Activated CD8-positive, alpha-beta memory T cell treated with anti-CD3 and anti-CD28 coated beads for 48 hours (primary cell): ENCODE measurements at places on chromosomes 7 and 10.
A peak's percentile ranks its signal among the peaks of the same experiment; 100 is the strongest.

DNA sequence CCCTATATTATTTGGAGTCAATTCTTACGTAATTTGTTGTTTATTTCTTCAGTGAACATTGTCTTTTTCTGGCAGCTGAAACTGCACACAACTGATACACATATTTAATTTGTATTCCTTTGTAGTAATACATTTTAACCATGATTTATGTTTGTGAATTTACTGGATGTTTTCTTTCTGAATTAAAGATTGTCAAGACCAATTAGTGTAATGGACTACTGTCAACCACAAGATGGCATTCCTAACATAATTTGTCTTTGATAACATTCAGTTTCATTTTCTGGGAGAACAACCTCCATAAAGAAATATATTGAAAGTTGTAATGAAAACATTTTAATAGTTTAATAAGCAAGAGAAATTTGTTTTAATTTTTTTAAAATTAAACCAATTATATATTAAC is 10.1 kb downstream of the THNSL1 start:
- DNase-seq = no peak

DNA sequence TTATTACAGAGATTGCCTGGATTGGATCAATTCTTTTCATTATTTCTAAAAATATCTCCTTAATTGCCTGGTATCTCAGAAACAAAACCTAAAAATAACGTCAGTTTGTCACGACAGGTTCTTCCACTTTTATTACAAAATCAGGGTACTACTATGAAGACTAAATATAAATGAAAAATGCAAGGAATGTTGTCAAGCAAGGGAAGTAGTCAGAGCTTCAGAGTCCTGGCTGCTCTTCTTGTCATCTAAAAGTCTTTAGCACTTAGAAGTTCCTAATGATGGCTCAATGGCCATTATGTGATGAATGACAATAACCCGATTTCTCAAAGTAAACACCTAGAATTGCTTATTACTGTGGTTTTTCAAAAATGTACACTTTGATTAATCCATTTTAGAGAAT is 192.2 kb downstream of the SEMA3A start:
- DNase-seq = no peak

- no peak for DNase-seq
Measured at GRCh38 chr10:66378117-66378876, 547.5 kb upstream of the LRRTM3 start.

- no peak for DNase-seq
Measured at GRCh38 chr10:82378146-82378545, 503.2 kb downstream of the NRG3 start.

GRCh38 chr10:127855976-127856375 is 36.8 kb downstream of the CLRN3 start:
- DNase-seq = no peak

GRCh38 chr7:95295397-95295796 is 28.9 kb downstream of the PON1 start:
- DNase-seq = no peak

GRCh38 chr7:25619381-25619780 is 391.1 kb upstream of the NPVF start:
- DNase-seq = no peak

- no peak for DNase-seq
Measured at GRCh38 chr10:117342641-117343040, 32.6 kb downstream of the PDZD8 start.

DNA sequence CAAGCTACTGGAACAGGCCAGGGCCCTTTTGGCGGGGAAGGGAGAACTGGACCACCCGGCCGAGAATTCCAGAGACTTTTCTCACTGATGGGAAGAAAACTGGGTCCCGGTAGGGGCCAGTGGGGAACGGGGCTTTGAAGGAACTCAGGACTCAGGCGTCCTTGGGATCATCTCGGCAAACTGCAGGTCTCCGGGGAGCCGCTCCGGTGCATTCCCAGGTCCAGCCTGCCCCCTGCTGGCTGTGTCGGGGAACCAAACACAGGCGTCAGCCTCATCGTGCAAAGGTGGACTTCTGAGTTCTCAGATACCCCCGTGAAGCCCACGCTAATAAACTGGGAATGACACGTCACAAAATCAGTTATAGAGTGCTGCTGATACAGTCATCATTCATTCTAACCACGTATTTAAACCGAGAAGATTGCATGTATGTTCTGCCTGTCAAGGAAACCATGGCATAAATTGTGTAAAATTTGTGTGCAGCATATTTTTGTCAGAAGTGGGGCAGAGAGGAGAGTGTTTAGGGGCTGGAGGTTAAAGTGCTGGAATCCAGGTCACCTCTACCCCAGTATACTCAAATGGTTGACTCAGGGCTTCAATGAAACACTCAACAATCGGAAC is 76.1 kb upstream of the CPXM2 start:
- DNase-seq = peak; percentile 38

DNA sequence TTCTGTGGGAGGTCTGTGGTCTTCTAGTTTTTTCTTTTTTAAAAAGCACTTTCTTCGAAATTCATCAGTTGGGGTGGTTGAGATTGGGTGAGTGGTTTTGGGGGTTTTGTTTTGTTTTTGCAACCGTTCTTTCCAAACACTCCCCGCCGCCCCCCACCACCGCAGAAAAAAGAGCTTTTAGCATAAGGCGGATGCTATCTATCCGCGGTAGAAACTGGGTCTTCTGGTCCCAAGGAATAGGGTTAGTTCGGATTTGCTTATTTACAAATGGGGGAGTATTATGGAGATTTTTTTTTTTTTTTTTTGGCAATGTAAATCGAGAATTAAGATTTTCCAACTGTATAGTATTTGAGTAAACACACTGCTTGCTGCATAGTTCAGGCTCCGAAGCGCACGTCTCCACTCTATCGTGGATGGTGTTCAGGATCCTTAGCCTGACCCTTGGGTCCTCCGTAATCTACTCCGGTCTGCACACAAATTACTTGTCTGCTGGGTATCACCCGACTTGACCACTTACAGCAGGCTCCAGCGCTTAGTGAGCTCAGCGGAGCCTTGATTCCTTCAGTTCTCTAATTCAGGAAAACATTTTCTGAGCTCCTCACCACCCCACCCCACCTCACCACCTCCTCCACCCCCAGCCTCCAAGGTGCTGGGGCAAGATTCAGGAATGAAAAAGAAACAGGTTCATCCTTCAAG is 757 bp upstream of the NRCAM start:
- DNase-seq = no peak

DNA sequence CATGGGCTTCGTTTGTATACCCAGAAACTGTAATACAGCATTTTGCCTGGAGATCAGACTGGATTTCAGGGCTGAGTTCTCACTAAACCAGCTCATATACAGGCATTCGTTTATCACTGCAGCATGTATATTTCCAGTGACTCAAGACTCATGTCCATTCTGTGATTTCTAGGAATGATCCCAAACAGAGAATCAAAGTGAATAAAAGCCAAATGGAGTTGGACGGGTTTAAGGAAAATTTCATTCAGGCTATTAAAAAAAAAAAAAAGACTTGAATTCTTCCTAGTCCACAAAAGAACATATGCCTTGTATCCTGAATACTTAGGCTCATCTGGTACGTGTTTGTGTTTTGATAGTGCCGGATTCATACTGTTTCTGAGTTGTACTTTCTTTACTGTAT is 46.8 kb downstream of the TET1 start:
- DNase-seq = no peak

GRCh38 chr10:60718886-60719285 is 59.4 kb upstream of the CDK1 start:
- no peak for DNase-seq

GRCh38 chr10:70302292-70302691 is 18.5 kb upstream of the NPFFR1 start:
- no peak for DNase-seq

- DNase-seq = no peak
Measured at GRCh38 chr7:91814189-91814588, 66.3 kb downstream of the MTERF1 start.

DNA sequence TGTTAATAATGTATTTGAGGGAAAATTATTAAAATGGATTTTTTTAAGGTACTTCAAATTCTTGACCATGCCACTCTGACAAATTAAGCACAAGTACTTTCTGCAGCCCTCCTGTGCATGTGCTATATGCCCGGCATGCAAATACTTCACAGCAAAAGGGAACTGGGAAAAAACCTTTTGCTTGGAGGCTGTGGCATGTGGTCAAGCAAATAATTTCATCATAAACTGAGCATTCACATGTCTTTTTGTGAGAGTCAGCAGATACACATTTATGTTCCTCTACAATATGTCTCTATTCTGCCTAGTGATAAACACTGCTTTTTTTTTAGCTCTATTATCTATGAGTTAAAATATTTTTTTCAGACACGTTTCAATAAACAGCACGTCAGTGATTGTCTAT is 53.7 kb upstream of the SEMA3A start:
- DNase-seq = no peak

- no peak for DNase-seq
Measured at GRCh38 chr7:104275900-104276299, 52.5 kb upstream of the LHFPL3 start.

- DNase-seq = no peak
Measured at GRCh38 chr7:68712956-68713495, 885.2 kb upstream of the AUTS2 start.

DNA sequence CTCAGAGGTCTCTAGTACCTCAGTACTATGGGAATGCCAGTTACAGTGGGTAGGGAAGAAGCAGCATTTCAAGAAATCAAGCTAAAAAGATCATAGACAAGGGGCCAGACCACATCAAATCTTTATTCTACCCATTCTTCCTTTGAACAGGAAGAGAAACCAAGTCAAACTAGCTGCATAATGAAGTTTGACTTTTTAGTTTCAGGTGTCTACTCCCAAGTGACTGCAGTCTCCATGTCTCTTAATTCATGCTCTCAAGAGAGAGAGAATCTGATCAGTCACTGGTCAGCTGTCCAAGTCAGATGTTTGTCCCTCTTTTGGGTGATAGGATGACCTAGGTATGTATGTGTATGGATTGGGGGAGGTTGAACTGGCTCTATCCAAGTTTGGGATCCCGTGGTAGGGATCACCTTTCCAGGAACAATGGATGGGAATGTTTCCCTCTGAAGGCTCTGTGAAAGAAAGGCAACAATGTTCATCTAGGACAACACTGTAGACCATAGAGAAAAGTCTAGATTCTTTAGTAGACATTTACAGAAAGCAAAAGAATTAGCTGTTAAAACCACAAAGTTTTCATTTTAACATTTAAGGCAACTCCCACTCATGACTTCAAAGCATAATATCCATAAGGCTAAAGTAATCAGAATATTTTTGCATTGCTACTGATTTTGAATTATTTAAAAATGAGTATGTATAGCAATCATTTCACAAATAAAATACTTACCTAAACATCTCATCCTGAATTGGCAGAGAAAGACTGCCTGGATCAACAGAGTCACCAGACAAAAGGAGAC is 30.1 kb upstream of the PRTFDC1 start:
- no peak for DNase-seq

- DNase-seq = no peak
Measured at GRCh38 chr7:24939416-24939815, 40.6 kb downstream of the OSBPL3 start.

- DNase-seq = no peak
Measured at GRCh38 chr7:43569424-43569823, 13.5 kb upstream of the STK17A start.

DNA sequence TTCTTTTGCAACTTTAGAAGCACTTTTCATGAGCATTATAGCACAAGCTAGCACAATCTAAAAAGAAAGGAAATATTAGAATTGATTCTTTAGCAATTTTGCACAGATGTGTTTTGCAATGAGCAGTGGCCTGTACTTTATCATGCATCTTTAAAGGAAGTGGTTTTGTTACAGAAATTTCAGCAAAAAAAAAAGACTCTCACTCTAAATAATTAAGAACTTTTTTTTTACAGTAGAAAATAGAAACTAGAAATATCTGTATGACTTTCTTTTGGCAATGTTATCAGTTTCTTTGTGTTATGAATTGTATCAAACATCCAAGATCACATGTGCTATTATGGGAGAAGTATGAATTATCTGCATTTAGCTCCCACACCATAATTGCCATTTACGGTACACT is 195.7 kb upstream of the KLF6 start:
- DNase-seq = no peak

DNA sequence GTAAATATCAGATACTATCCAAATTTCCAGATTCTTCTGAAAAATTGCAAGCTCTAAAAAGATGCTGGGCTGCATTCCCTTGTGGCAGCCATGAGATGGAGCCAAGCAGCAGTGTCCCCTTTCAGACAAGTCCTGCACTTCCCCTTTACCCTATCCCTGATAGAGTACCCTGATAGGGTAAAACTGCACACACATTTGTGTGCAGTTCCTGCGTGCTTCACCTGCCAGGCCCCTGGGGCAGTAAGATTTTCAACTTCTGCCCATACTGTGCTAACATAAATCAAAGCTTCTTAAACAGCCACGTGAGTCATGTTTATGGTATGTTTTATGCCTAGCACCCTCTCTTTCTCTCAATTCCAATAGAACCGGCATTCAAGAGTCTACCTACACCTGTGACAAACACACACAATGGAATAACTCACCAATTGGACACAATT is 52.2 kb downstream of the IFIT5 start:
- DNase-seq = no peak

GRCh38 chr7:156918635-156919034 is 25.7 kb upstream of the LMBR1 start:
- no peak for DNase-seq

DNA sequence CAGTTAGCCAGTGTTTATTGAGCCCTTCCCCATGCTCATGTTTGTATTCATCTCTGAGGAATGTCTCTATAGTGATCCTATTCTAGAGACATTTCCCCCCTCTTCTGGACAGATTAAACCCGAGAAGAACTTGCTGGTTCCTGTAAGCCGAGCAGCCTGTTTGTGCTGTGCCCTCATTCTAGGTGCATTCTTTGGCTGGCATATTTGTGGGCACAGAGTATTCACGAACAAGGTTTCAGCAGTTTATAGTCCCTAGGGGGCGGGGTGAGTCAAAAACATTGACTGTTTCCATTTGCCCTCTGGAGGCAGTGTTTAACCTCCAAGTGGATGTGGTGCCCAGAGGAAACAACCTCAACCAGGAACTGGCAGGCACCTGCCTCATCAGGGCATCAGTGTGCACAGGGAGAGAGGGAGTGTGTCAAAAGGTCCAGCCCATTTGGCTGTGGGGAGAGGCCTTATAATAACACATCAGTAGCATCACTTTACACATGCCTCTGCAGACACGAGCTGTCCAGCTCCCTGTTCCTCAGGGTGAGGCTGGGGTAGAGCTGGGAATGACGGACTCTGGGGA is 273.3 kb upstream of the LRGUK start:
- DNase-seq = no peak

GRCh38 chr10:24237801-24238395 is 29.0 kb downstream of the KIAA1217 start:
- DNase-seq = no peak

- DNase-seq = no peak
Measured at GRCh38 chr7:23418046-23418445, 52.2 kb downstream of the IGF2BP3 start.
